ENCODE measurements at places on chromosomes 3 and 15. TPM values are rescaled to one million over a fixed set of nuclear protein-coding genes. Genes with fewer than 3 reads are reported as not detected.

LRRN1 gene
- total RNA-seq: 22.1 TPM

DNA sequence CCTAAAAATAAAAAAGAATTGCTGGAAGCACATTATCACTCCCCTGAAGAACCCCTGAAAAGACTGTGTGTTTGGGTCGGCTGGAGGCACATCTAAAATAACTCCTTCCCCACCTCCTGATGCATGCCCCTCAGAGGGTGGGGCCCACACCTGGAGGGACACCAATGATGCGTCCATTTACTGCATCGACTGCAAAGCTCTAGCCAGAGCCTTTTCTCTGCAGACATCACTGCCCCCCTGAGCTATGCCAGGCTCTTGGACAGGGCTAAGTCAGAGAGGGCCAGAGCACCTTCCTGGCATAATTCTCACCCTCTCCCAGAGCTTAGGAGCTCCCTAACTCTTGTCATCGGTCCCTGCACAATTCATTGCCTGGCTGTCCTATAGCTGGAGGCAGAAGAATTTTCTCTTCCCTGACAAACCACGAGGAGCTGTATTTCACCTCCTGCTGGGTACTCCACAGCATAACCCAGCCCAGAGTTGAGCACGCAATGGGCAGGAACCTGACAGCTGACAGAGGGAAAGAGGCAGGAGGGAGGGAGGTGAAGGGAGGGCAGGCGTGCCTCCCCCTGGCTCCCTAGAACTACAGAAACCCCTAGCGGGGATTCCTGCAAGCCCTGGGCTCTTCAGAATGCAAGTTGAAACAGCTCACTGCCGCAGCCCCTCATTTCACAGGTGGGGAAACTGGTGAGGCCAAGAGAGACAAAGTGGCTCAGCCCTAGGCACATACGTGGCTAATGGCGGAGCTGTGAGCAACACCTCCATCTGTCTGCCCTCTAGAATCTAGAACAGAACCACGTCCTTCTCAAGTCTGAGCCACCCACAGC lies 46.6 kb downstream of the XXYLT1 start:
- DNase-seq: no peak
- peaks cover 5% of the 10 kb centered on the region for H3K36me3 ChIP-seq
- H3K27ac ChIP-seq: no peak overlapping the region
- no peaks in the 10 kb centered on the region for H3K27me3 ChIP-seq
- H3K4me1 ChIP-seq: peaks cover 12% of the 10 kb centered on the region

DNA sequence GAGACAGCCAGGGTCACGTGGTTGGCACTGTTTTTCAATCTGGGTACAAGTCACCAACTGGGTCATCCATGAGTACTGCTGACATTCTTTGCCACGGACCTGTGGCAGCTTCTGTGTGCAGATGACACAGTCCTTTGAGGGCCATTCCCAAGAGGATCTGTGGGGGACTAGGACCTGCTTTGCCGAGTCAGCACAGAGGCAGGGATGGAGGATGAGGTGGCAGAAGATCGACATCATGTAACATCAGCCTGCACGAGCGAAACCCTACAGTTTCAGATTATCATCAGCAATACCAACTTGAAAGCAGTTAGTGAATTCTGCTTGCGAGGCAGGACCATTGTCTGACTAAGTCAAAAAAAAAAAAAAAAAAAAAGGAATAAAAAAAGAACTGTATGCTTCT lies 227.7 kb downstream of the FOXP1 start:
- H3K27me3 ChIP-seq: no peaks in the 10 kb centered on the region
- no peaks in the 10 kb centered on the region for H3K4me1 ChIP-seq
- H3K27ac ChIP-seq: no peak overlapping the region
- no peak for DNase-seq

PTH1R gene
- not detected for total RNA-seq

DNA sequence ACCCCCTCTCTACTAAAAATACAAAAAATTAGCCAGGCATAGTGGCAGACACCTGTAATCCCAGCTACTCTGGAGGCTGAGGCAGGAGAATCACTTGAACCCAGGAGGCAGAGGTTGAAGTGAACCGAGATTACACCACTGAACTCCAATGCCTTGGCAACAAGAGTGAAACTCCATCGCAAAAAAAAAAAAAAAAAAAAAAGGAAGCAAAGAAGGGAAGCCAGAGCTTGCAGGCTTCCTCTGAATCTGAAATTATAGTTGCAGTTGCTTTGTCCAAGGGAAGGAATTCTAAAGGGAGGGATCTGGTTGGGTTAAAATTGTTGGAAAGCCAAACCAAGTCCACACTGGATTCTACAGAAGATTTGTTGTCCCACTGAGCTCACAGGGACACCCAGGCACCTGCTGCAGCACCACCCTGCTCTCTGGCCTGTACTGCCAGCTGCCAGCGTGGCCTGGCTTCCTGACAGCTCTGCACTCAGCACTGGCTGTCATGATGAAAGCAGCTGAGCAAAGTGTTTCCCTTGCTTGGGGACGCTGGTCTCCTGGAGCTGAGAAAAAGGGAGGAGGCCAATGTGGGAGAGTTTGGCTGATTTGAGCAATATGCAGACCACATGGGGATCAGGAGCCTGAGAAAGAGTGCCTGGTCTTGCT lies 88.8 kb upstream of the HES1 start:
- no peak for DNase-seq
- H3K4me1 ChIP-seq: no peaks in the 10 kb centered on the region
- H3K36me3 ChIP-seq: no peaks in the 10 kb centered on the region
- H3K27ac ChIP-seq: no peak overlapping the region

EIF2A gene
- total RNA-seq: 167 TPM

DNA sequence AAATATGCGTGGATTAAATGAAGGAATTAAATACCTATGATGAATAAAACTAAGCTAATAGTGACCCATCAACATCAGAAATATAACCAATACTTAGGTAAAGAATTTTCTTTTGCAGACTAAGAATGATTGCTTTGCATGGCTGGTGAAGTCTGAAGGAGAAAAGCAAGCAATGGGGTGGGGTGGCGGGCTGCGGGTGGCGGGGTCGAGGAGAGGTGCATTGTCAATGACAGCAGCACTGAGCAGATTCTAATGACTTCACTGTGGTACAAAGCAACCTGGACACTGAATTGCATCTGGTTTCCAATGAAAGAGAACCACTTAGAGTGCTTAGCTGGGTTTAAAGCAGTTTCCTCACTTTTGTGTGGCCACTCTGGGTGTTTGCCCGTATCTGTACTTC lies 171.5 kb upstream of the IL12A start:
- no peak overlapping the region for H3K4me3 ChIP-seq
- no peak for DNase-seq
- no peaks in the 10 kb centered on the region for H3K36me3 ChIP-seq
- H3K4me1 ChIP-seq: peaks cover 30% of the 10 kb centered on the region

GRCh38 chr3:197846491-197846890 lies 55.4 kb downstream of the LRCH3 start:
- H3K36me3 ChIP-seq: peaks cover 36% of the 10 kb centered on the region
- DNase-seq: no peak
- no peaks in the 10 kb centered on the region for H3K4me1 ChIP-seq
- H3K27me3 ChIP-seq: no peaks in the 10 kb centered on the region
- no peak overlapping the region for H3K4me3 ChIP-seq

PPM1M gene
- total RNA-seq: 7.1 TPM

DNA sequence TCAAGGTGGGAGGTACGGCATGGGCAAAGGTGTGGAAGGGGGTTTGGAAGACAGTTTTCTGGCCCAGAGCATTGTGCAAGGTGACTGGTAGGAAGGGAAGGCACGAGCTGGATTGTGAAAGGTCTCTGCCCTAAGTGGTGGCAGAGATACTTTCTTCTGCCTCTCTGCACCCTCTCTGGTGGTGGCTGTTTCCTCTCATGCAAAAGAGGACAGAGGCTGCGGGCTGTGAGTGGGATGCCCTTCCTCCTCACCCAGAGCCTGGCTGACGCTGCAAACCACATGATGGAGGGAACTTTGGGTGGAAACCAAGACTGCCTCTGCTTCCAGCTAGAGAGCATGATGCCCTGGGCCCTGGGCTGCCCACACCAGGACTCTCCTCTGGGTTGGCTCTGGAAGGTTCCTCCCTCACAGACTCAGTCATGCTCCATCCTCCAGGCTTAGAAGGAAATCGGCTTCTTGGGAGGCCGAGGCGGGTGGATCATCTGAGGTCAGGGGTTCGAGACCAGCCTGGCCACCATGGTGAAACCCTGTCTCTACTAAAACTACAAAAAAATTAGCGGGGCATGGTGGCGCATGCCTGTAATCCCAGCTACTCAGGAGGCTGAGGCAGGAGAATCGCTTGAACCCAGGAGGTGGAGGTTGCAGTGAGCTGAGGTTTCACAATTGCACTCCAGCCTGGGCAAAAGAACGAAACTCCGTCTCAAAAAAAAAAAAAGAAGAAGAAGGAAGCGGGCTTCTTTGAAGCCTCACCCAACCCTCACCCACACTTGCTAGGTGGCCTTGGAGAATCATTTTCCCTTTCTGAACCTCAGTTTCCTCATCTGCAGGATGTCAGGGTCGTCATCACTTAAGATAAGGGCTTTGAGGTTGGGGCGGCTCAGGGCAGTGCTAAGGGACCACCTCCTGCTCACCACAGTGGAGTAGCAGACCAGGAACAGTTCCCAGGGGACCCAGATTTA lies 8.3 kb downstream of the PSTPIP1 start:
- no peak overlapping the region for H3K27ac ChIP-seq
- H3K4me3 ChIP-seq: no peak overlapping the region
- no peaks in the 10 kb centered on the region for H3K36me3 ChIP-seq

DNA sequence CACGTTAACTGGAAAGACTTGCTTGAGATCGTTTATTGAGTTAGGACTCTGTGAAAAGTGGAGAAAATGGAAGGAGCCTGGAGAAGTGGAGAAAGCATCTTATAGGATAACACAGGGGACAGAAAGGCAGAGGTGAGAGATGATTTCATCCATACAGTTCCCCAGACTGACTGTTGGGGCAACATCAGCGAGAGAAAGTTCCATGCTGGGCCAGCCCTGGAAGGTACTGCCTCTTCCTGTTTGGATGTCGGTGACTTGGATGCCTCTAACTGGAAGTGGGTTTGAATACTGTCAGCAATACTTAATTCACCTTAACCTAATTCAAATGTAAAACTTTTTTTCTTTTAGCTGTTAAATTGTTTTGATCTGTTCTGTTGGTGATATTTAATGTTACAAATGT lies 32.3 kb downstream of the ATP13A5 start:
- H3K27ac ChIP-seq: no peak overlapping the region
- H3K4me3 ChIP-seq: no peak overlapping the region
- no peaks in the 10 kb centered on the region for H3K36me3 ChIP-seq

RNU5B-1 gene
- 20.3 TPM for total RNA-seq

MINDY4B gene
- not detected for total RNA-seq

DNA sequence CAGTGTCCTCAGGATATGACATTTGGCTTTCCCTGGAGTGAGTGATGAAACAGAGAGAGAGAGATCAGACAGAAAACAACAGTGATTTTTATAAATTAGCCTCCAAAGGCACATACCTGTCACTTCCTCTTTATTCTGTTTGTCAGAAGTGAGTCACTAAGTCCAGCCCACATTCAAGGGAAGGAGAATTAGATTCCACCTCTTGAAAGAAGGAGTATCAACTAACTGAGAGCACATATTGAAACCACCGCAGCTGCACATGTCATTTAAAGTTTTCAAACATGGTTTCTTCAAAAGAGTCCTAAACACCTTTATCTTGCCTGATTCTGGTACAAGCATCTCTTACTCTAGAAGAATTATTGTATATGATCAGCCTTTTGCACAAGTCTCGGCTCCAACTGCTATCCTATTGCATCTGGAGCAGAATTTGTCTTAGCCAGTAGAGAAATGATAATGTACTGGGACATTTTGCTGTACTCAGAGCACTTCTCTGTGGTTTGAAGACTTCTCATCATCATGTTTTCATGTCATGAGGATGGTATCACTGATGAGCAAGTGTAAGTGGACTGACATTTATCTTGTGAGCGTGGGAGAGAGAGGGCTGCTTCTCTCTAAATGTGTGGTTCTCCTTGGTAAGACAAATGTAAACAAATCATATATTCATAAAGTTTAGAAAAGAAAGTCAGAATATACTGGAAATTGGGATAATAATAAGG lies 338.9 kb upstream of the CFAP20DC start:
- H3K4me3 ChIP-seq: no peak overlapping the region
- no peak overlapping the region for H3K27ac ChIP-seq
- H3K27me3 ChIP-seq: no peaks in the 10 kb centered on the region
- no peaks in the 10 kb centered on the region for H3K36me3 ChIP-seq
- no peaks in the 10 kb centered on the region for H3K4me1 ChIP-seq
- DNase-seq: no peak

GLDN gene
- total RNA-seq: not detected

- peaks cover 22% of the 10 kb centered on the region for H3K36me3 ChIP-seq
- peak; percentile 13 for DNase-seq
Observed at GRCh38 chr3:174440253-174440701, 418.9 kb upstream of the NAALADL2 start.

GRCh38 chr3:35663471-35663870 lies 24.1 kb downstream of the ARPP21 start:
- H3K36me3 ChIP-seq: no peaks in the 10 kb centered on the region
- H3K4me3 ChIP-seq: no peak overlapping the region
- no peak overlapping the region for H3K27ac ChIP-seq

DNA sequence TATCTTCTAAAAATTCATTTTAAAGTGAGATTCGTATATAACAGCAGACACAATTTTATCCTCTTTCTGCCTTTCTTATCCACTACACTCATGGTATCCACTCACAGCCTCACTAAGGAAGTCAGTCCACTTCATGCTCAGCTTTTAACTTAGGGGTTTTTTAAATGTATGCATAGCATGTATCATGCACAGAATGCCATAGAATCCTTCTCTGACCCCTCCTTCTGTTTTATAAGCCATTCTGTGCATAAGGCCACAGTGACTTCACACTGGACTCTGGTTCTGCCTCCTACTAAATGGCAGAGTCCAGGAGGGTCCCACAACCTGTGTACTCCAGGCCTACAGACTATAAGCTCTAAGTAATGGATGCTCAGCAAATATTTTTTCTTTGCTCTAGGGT lies 129.2 kb downstream of the ATG7 start:
- no peak for DNase-seq
- H3K36me3 ChIP-seq: no peaks in the 10 kb centered on the region
- H3K4me3 ChIP-seq: no peak overlapping the region
- no peaks in the 10 kb centered on the region for H3K4me1 ChIP-seq
- H3K27me3 ChIP-seq: no peaks in the 10 kb centered on the region
- no peak overlapping the region for H3K27ac ChIP-seq

- DNase-seq: peak; percentile 91
- peak overlapping the region; percentile 80 for H3K4me3 ChIP-seq
- peaks cover 62% of the 10 kb centered on the region for H3K4me1 ChIP-seq
Observed at GRCh38 chr3:48429317-48429959, 448 bp downstream of the PLXNB1 start.

DNA sequence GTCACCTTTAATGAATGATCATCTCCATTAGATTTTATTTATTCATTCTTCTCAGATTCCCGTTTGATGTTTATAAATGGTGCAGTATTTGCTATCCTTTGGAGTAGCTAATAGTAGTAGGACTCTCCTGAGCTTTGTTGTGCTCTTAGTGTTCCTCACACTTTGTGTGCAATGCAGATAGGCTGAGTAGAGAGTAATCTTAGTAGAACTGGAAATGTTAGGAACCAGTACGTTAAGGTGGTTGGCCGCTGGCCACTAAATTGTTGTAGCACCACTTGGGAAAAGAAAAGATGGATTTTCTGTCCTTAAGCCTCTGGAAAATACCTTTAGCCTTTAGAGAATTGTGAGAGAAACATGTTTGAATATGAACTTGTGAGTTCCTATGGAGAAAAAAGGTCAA lies 19.9 kb upstream of the EBLN2 start:
- H3K36me3 ChIP-seq: peaks cover 4% of the 10 kb centered on the region
- H3K4me1 ChIP-seq: peaks cover 40% of the 10 kb centered on the region
- no peak for DNase-seq
- no peaks in the 10 kb centered on the region for H3K27me3 ChIP-seq
- no peak overlapping the region for H3K27ac ChIP-seq
- H3K4me3 ChIP-seq: no peak overlapping the region

VIPR1 gene
- 16.6 TPM for total RNA-seq
